ENCODE measurements at places on chromosomes 7 and 10.
A peak's percentile ranks its signal among the peaks of the same experiment; 100 is the strongest.

GRCh38 chr10:79149662-79150443 is 81.1 kb downstream of the ZMIZ1 start:
- peak; percentile 39 for DNase-seq

- no peak for DNase-seq
Measured at GRCh38 chr7:66727058-66727457, 13.5 kb upstream of the RABGEF1 start.

GRCh38 chr7:40808378-40808942 is 673.7 kb downstream of the SUGCT start:
- no peak for DNase-seq

- no peak for DNase-seq
Measured at GRCh38 chr10:103058034-103058433, 135.0 kb downstream of the NT5C2 start.

DNA sequence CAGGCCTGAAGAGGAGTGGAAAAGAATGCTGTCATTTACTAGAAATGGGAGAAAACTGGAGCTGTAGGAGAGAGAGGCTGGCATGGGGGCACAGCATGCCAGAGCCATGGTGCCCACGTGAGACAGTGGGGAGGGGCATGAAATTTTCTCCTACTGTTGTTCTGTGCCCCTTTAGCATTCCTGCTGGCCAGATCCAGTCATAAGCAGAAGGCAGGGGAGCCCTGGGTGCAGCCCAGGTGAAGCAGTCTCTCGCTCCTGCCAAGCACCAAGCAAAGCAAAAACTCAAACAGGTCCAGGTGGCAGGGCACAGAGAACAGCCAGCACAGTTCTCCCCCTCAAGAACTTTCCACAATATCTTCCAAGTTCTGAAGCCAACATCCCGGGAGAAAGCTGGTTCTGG is 383.2 kb downstream of the TCERG1L start:
- DNase-seq = no peak

- no peak for DNase-seq
Measured at GRCh38 chr10:14330388-14331061, at the start of gene FRMD4A. TSS of gene FRMD4A (minus strand) at chr10:14330924.

DNA sequence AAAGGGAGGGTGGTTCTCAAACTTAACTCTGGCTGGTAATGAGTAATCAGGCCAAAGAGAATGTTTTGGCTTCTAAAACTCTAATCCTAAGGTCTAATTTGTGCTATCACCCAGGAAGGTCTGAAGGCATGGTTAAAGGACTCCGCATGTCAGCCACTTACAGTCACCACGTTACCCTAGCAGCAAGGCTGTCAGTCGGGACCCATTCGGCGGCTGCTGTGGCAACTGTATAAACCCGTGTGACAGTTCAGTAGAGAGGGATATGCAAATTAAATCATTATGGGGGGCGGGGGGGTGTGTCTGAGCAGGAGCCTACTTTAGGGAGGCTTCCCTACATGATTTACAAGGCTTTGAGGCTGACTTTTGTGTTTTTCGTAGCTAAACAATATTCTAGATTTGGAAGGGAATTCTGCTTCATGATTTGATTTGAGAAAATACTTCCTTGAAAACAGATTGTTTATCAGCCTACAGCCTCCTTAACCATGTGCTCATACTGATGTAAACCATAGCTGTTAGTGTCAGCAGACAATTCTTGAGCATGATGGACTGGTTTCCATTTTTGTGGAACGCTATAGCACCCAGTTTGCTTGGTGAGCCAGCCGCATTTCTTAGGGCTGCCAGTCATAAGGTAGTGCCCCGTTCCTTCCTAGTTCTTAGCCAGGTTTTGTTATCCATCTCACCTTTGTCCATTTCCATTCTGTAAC is 284.4 kb downstream of the USP6NL start:
- no peak for DNase-seq

GRCh38 chr10:120931423-120931822 is 80.3 kb downstream of the WDR11 start:
- no peak for DNase-seq

DNA sequence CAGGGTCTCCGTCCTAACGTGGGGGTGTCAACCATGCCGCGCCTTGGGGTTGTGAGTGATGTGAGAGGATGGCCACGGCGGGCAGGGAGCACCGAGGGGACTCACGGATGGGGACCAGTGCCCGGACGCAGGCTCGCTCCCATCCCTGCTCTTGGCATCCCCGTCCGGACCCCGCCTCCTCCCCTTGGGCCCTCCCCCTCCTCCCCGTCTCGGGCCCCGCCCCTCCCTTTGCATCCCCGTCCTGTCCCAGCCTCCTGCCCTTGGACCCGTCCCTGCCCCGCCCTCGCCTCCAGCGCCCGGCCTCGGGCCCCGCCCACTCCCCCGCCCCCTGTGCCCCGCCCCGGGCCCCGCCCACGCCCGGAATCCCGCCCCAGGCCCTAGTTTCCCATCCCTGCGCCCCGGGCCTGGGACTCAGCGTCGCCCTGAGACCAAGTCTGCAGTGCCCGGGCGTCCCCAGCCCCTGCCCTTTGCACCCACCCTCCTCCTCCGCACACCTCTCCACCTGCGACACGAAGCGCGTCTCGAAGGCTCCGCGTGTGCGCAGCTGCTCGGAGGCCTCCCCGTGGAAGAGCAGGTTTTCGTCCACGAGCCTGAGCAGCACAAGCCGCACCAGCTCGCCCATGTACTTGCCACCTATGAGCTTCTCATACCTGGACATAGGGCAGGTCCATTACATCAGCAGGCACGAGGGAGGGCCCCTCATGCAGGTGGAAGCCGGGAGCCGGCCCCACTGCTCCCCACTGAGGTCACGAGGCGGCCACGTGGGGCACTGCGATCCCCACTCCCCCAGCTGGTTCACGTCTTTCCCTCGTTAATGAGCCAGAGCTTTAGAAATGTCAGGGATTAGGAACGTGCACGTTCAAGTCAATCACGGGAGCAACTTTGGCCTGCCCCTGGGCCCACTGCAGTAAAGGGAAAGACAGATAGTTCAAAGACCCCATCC is 5.1 kb upstream of the MYL7 start:
- peak; percentile 51 for DNase-seq

GRCh38 chr10:59872892-59873463 is 33.4 kb downstream of the CCDC6 start:
- no peak for DNase-seq

- no peak for DNase-seq
Measured at GRCh38 chr10:119441921-119442757, 100.4 kb downstream of the RGS10 start.

DNA sequence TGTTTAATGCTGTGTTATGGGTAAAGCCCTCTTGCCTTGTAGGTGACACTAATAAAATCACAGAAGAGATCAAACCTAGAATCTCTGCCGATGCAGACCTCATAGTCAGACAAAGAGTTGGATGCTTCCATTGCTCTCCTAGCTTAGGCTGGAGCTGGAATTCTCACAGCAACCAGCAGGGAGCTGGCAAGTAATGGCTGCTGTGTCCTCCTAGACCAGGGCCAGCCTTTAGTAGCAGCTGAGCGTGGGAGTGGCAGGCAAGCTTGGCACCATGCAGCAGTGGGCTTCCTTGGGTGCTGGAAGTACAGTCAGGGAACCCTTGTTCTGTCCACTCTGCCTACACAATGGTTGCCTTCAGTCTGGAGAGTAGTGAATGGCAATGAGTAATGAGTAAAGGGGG is 598.3 kb upstream of the GALNT17 start:
- DNase-seq = no peak

DNA sequence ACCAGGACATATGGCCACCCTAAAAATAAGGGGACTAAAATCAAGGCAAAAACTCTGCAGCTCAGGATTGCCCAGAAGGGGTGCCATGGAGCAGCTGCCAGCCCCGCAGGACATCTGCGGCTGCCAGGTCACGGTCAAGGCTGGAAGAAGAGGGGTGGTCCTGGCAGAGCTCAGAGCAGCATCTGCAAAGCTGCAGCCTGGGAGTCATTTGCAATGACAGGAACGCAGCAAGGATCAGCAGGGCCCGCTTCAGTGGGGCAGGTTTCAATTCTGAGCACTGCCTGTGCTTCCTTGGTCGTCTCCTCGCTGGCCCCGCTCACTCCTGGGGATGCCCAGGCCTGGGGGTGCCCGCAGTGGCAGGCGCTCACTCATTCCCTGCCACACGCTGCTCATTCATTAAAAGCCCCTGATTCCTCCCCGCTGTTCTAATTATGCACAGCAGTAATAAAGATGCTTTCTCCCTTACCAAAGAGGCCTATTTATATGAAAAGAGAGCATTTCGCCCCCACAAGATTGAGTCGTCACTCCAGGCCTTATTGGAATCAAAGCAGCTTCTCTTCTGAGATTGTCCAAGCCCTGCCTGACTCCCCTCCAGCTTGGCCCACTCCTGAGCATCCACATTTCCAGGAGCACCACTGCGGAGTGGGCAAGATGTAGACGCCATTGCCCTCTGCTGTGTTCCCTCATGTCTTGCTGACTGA is 4.6 kb downstream of the HSPA12A start:
- DNase-seq = no peak

DNA sequence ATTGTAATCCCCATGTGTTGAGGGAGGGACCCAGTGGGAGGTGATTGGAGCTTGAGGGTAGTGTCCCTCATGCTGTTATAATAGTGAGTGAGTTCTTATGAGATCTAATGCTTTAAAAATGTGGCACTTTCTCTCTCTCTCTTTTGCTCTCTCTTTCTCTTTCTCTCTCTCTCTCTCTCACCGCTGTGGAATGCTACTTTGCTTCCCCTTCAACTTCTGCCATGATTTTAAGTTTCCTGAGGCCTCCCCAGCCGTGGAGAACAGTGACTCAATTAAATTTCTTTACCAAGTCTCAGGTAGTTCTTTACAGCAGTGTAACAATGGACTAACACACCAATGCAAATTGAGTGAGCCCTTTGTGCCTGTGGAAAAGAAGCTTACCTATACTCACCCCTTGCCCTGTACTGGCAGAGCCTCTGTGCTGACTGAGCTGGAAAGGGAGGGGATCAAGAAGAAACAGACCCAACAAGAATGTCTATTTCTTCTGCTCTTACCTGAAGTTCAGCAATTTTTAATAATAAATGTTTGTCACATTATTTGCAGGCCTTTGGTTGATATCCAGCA is 642.5 kb upstream of the KCND2 start:
- no peak for DNase-seq

- peak; percentile 11 for DNase-seq
Measured at GRCh38 chr7:155533827-155534690, 12.3 kb downstream of the CNPY1 start.

- DNase-seq = no peak
Measured at GRCh38 chr10:20633714-20634113, 263.4 kb downstream of the NEBL start.

DNA sequence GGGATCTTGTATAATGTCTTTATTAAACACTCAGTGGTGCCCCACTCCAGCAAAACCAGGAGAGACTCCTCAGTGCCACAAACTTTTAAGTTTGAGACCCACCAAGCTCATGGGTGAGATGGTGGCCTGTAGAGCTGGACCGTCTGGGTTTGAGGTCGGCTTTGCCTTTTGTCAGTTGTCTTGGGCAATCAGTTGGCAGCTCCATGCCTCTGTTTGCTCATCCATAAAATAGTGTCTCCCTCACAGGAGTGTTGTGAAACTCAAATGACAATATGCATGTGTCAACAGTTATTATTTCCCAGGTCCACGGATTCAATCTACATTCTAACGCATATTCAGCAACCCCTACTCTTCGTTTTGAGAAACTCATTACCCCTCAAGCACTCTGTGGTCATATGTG is 367.8 kb upstream of the C7orf33 start:
- no peak for DNase-seq

DNA sequence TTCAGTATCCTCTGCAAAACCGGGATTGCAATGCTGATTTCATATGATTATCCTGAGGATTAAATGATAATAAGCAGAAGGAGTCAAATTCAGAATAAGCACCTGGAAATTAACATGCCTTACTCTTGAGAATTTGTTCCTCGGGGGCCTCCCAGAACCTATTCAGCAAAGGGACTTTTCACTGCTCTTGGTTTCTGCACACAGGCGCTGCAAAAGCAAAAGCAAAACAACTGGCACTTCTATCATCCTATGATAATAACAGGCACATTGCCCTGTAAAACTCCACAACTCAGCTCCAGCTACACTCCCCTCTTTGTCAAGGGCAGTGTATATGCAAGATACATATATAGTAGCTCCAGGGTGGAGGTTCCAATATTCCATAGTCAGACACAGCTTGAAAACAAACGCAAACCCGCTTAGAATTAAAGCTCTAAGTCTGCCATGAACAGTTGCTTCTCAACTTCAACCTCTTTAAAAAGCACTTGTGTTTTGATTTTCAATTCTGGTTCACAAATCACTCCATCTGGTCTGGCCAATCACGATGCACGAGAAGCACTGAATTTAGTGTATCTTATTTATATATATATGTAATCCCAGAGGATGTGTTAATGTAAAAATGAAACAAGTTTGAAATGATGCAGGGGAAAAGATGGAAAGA is 119.9 kb upstream of the PTER start:
- DNase-seq = no peak

- no peak for DNase-seq
Measured at GRCh38 chr10:67114945-67115344, 189.1 kb downstream of the LRRTM3 start.

- DNase-seq = no peak
Measured at GRCh38 chr7:113159746-113160339, 41.5 kb upstream of the SMIM30 start.

GRCh38 chr7:2476776-2477446 is 713 bp upstream of the GRIFIN start:
- DNase-seq = no peak

GRCh38 chr10:112957640-112958092 is 7.6 kb downstream of the TCF7L2 start:
- DNase-seq = no peak

DNA sequence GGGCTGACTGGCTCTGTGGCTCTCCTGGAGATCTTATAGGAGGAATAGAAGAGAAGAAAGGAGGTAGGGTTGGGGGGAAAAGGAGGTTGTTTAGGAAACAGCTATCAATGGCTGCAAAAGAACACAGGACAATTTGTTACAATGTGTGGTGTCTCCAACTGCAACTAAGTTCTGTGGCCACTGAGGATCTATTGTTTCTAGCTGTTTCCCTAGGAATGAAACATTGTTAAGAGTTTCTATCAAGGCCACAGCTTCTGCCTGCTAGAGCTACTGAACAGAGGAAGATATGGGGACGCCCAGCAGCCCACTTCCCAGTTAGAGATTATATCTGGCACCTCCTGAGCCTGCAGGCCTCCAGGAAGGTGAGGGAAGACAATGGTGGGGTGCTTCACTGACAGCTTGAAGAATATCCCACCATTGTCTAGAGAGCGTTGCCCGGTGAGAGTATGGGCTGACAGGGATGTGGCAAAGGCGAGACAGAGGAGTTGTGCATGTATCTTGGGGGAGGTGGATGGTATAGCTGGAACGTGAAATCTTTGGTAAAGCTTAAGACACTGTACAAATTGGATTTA is 4.0 kb downstream of the SCD start:
- DNase-seq = no peak

GRCh38 chr7:151626422-151627115 is 106.9 kb upstream of the RHEB start:
- peak; percentile 14 for DNase-seq

- no peak for DNase-seq
Measured at GRCh38 chr10:15265056-15265455, 96.6 kb upstream of the NMT2 start.

DNA sequence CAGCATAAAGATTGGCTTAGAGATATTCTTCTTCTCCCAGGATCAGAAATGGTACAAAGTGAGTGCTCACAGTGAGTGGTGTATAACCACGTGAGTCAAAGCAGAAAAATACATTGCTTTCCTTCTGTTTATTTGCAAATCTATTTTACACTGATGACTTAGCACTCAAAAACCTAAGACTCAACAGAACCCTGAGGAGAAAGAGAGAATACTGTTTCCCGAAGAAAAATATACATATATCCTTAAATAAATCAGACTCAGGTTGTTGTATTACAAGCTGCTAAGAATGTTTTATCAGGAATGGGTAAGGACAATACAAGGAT is 48.7 kb downstream of the ODAD2 start:
- DNase-seq = no peak

All from activated naive CD4-positive, alpha-beta T cell treated with Interleukin-2 at 50 U/mL for 16 hours (primary cell).